Activated CD8-positive, alpha-beta memory T cell treated with anti-CD3 and anti-CD28 coated beads for 4 hours (primary cell): ENCODE measurements at places on chromosomes 5 and 9.

- no peak for DNase-seq
Observed at GRCh38 chr9:75967556-75967955, 77.1 kb downstream of the PCSK5 start.

DNA sequence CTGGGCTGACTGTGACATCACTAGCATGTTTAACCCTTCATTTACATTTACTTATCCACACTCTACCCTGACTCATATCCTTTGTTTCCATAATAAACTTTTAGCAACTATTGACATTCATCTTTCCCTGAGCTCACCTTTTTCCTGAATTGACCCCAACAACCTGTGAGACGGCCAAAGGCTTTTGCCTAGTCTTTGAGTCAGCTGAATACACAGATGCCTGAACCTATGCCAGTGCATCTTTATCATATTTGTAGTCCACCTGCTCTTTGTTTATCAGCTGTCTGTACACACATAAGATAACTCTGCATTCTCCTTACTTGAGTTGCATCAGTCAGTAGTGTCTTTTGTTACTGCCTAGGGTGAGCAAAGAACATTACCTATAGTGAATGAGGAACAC, 128.5 kb upstream of the HMHB1 start:
- no peak for DNase-seq

DNA sequence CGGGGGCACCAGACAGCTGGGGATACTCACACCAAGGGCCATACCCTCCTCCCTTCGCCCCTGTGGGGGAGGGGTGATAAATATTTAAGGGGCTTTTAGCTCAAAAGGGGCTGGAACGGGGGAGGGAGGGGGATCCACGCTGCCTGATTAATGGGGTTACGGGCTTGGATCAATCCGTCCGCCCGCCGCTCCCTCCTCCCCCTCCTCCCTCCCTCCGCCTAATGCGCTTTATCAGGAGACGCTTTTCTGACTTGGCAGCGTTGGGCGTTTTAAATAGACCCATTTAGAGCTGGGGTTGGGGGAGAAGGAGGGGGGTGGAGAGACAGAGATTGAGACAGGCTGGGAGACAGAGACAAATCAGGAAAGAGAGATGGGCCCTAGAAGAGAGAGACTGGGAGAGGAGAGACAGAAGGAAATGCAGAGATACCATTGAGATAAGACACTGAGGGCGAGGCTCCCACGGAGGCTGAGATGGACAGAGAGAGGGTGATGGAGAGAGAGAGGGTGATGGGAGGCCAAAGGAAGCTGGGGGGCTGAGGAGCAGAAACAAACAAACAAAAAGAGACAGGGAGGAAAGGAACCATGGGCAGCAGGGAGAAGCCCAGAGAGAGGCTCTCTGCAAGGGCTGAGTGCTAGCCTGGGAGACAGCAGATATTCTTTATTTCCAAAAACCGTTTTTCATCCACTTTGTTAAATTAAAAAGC, 10.3 kb downstream of the CNTFR start:
- no peak for DNase-seq

DNA sequence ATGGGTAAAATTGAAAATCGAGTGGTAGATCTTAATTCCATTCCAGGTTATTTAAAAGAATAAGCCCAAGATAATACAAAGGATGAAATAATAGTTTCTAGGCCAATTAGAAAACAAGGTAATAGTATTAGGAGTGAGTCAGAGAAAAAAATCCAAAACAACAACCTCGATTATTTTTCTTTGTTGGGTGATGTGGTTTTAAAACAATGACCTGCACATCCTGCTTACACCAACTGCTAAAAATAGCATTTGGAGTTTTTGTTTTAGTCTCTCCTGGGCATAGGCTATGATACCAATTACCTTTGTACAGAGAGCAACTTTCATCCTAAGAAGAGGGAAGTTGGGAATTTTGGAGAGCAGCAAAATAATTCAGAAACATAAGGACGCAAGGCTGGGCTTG, 101.7 kb upstream of the MYO10 start:
- no peak for DNase-seq

DNA sequence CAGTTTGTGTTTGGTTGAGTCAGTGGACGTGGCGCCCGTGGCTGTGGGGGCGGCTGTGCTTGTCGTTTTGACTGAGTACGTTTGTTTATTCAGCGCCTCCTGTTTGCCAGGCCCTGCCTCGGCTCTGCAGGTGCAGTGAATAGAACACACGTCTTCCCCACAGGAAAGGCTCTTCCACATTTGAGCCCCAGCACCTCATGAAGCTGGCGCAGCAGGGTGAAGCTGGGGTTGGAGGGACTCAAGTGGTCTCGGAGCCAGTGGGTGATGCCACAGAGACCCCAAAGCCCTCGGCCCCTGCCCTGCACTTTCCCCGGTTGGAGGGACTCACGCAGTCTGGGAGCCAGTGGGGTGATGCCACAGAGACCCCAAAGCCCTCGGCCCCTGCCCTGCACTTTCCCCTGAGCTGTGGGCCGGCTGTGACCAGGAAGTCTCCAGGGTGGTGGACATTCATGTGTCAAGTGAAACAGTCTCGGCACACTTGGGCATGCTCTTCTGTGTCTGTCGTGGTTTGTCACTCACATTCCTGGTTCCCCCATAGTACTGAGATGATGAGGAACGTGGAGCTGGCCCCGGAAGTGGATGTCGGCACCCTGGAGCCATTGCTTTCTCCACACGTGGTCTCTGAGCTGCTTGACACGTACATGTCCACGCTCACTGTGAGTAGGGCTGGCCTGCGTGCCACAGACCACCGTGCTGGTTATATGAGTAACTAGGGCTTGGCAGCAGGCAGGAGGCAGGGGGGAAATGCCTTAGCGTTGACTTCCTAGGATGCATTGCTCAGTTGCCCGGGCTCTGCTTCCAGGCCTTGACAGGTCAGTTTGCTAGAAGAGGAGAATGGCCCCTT, 13.6 kb downstream of the EXOC3 start:
- no peak for DNase-seq

DNA sequence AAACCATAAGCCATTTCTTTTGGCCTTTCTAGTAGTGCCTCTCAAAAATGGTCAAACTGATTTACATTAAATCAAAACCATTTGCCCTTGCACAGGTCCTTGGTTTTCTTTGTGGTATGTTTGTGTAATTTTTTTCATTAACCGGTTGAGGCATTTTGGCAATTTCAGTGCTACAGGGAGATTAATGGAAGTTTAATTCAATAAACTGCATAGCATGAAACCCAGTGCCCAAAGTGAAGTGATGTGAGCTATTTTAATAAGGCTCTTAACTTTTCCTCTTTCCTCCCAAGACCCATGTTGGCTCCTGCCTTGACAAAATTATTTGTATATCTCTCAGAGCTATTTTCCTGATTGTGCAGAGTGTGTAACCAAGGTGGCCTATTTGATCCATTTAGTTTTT, 326.2 kb upstream of the SEMA6A start:
- no peak for DNase-seq

- no peak for DNase-seq
Observed at GRCh38 chr5:129962506-129962905, 58.2 kb downstream of the CHSY3 start.

DNA sequence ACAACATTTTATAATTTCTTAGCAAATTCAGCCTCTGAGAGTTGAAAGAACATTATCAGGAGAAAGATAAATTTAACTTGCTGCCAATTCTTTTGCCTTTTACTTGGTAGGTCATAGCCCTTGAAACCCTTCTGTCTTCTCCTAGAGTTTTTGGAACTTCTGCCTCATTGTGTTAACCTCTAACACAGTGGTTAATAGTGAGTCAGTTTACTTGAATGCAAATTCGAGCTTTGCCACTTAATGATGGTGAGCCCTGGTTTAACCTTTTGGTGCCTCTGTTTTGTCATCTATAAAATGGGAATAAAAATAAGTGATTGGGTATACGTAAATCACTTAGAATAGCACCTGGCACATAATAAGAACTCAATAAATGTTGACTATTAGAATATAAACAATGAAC, 1.8 kb upstream of the INIP start:
- no peak for DNase-seq

GRCh38 chr5:43231977-43232376, 40.0 kb downstream of the NIM1K start:
- no peak for DNase-seq

GRCh38 chr9:114259798-114260523, 62.9 kb upstream of the ORM1 start:
- no peak for DNase-seq

- no peak for DNase-seq
Observed at GRCh38 chr5:165209101-165209727, 1703.8 kb downstream of the MAT2B start.

DNA sequence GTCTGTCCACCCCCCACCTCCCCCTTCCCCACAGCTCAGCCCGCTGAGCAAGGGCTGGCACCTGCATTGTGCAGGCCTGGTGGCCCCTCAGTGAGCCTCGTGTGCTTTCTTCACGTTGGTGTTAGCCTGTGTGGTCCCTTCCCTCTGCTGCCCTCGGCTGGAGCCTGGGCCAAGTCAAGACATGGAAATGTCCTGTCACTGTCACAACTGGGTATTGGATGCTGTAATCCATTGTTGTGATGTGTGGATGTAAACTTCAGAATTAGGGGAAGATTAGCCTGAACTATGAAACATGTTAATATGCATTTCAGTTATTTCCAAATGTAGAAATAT, 103.9 kb downstream of the TRIO start:
- no peak for DNase-seq

DNA sequence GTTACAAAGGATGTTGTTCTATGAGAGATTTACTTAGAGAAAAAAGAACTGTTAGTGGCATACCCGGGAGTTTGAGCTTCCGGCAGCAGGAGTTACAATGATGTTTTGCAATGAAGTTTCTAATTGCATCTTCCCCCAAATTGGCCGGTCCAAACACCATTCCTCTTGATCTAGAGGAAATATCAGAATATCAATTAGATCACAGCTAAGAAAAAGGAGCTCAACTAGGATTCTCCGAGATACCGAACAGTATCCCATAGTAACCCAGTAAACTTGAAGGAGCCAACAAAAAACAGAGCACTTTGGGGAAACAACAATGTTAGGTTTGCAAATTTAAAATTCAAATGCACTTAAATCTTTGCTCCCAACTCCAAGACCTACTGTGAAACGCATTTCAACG, 159.5 kb downstream of the TRPM6 start:
- no peak for DNase-seq

GRCh38 chr5:158320934-158321333, 462.0 kb upstream of the CLINT1 start:
- no peak for DNase-seq

DNA sequence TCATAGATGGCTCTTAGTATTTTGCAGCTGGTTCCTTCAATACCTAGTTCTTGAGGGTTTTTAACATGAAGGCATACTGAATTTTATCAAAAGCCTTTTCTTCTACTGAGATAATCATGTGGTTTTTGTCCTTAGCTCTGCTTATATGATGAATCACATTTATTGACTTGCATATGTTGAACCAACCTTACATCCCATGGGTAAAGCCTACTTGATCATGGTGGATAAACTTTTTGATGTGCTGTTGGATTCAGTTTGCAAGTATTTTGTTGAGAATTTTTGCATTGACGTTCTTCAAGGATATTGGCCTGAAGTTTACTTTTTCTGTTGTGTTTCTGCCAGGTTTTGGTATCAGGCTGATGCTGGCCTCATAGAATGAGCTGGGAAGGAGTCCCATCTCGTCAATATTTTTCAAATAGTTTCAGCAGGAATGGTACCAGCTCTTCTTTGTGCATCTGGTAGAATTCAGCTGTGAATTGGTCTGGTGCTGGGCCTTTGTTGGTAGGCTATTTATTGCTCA, 49.7 kb downstream of the YIPF5 start:
- DNase-seq: no peak

GRCh38 chr9:131596430-131596743, 51.1 kb downstream of the PRRT1B start:
- DNase-seq: no peak
